NK-92 treated with Interleukin-12 subunit alpha and Interleukin-12 subunit beta, amount 100 ng/mL, for 24 hours (cell line): ENCODE measurements at places on chromosomes 5 and 9.

DNA sequence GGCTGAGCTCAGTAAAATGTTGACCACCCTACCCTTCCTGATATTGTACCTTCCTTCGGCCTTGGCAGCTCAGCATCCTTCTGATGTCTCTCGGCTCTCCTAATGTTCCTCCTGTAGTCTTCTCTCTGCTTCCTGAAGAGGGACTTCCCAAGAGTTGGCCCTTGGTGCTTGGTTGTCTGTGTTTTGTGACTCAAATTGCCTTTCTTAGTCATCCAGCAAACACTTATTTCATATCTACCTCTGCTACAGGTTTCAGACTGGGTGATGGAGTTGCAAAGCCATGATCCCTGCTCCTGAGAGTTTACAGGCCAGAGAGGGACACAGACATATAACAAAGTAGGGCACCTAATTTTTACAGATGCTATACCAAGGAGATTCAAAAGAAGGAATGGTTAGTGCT, 70.1 kb downstream of the SV2C start:
- no peak for DNase-seq

- no peak for DNase-seq
Measured at GRCh38 chr9:107548298-107549142, 59.0 kb upstream of the KLF4 start.

GRCh38 chr9:115264313-115264712, 146.4 kb upstream of the TNC start:
- no peak for DNase-seq

GRCh38 chr9:80867731-80868130, 821.6 kb downstream of the TLE1 start:
- DNase-seq: no peak

DNA sequence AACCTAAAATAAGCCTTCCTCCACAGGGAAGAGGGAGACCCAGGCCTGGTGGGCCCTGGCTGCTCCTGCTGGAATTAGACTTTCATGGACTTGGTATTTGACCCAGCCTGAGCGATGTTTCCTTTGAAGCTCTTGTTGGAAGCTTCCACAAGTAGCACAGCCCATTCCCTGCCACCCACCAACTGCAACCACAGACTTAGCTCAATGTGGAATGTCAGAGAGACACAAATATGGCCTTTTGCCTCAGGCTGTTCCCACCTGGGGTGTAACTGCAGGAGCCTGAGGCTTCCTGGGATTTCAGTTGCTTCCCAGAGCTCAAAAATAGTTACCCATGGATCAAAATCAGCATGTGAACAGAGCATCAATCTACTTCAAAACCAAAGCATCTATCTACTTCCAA, 70.3 kb upstream of the LHFPL2 start:
- DNase-seq: no peak

- DNase-seq: no peak
Measured at GRCh38 chr9:82498541-82499317, 510.2 kb downstream of the SPATA31D1 start.

DNA sequence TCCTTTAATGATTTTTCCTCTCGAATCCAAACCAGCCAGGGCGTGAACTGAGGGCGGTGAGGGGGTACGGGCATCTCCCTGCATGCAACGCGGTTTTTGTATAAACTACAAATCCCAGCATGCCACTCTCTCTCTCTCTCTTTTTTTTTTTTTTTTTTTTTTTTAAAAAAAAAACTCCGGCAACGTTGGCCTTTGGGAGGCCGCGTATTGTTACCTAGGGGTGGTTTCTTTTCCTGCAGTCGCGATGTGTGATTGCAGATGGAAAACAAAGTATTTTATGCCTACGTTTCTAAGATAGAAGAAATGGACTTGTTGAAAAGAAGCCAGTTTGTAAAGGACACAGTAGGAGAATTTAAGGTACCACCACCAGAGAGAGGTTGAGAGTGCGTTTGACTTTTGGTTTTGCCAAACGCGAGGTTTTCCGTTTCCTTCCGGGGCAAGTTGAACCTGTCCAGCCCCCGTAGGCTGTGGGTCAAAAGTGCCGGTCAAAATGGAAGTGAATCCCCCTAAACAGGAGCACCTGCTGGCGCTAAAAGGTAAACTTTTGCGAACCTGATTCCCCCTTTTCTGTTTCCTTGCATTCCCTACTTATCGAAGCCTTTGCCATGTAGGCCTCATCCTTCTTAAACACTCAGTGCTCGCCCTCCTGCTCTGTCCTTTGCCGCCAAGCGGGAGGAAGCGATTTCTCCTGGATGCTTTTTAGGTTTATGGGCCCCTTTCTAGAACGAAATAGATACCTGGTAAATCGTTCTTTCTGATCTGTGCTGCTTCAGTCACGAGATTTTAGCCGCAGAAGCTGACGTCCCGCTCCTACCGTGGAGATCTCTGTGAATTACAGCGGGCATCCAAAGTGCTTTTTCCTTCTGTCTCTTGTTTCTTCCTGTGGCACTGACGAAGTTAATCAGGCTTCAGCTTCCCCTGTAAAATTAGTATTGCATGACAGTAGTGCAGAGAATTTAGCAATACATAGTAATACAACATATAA, at the start of the genes SHLD3 and TRAPPC13:
Gene SHLD3, plus strand, starts transcription at position 457 of the 985 bp plus-strand sequence. CDS start 4,561 bp downstream, outside the sequence.
Gene TRAPPC13, plus strand, starts transcription at position 457 of the 985 bp plus-strand sequence. Its CDS starts 34 bp downstream, at position 491.
- DNase-seq: peak; percentile 83

DNA sequence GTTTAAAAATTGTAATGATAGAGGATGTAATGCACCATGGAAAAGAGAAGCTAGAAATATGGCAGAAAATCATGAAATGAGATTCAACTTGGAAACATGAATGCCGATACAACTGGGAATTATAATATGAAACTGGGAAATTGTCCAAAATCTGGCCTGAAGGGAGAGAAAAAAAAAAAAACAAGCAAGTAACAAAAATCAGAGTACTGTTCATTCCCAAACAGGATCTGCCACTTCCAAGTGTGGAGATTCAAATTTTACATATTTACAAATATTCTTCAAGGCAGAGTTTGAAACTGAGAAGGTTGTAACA, 56.6 kb upstream of the MOCS2 start:
- DNase-seq: no peak

GRCh38 chr9:106982636-106983035, 119.7 kb downstream of the ZNF462 start:
- no peak for DNase-seq

GRCh38 chr5:135343413-135343812, 55.6 kb downstream of the MACROH2A1 start:
- DNase-seq: no peak

- no peak for DNase-seq
Measured at GRCh38 chr9:136021872-136022681, 60.9 kb upstream of the UBAC1 start.

DNA sequence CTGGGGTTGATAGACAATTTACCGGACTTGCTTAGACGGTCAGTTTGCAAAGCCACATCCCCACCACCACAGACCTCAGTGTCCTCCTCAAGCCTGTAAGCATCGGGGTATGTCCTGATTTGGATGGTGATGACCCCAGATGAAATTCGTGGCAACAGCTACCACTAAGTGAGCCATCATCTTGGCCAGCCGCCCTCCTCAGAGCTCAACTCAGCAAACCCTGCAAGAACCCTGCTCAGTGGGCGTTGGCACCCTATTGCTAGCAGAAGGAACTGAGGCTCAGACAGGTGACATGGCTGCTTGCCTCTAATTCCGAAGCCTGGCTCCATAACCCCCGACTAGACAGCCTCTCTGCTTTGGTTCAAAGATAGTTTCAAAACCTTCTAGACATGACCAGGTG, 41.4 kb upstream of the BARHL1 start:
- no peak for DNase-seq

GRCh38 chr5:151495320-151495719, 47.9 kb downstream of the SLC36A1 start:
- no peak for DNase-seq

DNA sequence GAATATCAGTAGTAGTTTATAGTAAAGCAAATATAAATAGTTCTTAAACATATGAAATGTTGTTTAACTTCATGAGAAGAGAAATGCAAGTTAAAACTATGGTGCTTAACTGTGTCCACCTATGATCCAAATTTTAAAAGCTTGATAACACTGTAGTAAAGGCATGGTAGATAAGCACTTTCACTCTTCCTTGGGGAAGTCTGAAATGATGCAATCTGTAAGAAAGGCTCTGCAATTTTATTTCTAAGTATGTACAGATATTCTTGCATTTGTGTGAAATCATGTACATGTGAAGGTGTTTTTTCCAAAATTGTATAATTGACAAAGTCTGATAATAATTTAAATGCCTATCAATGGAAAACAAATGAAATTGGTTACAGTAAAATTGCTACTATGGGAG, 66.9 kb downstream of the SYK start:
- DNase-seq: no peak

DNA sequence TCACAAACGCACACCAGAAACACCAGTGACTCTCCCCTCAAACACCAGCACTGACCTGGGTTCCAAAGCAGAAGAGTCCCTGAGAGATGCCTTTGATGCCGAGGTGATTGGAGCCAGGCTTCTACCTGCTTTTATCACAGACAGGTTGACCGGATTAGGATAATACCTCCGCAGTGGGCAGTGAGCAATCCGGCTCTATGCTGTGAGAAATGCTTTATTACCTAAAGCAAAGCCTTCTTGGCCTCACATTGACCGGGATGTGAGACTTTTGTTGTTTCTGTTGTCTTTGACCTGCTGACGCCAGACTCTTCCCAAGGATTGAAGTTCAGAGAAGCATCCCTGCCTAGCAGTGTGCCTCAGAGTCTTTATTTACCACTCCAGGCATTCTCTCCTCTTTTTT, 320.3 kb upstream of the CLINT1 start:
- DNase-seq: no peak

DNA sequence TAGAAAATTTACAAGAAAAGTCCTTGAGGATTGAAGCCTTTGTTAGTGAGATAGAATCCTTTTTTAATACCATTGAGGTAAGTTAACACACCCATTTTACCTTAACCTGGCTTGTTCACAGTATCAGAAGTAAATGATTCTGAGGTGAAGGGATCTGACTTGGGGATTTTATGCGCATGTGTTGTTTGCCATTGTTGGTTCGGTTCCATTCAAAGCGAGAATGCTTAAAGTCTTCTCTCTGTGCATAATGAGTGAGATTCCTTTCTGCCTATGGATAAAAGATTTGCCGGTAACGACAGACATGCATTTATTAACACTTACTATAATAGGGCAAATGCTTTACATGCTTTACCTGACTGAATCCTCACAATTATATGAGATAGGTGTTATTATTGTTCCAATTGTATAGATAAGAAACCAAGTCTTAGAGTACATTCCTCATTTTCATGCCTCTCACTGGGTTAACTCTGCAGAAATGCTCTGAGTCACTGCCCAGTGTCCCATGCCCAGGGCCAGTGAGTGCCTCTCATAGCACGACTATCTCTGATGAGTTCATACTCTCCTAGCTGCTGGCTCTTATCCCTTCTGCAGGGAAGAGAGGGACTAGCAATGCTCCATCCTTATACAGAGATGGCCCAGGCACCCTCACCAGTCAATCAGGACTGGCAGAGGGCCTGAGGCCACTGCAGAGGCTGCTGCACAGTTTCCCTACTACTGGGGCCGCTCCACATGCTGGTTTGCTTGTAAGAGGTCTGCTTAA, 54.4 kb downstream of the CMYA5 start:
- no peak for DNase-seq

DNA sequence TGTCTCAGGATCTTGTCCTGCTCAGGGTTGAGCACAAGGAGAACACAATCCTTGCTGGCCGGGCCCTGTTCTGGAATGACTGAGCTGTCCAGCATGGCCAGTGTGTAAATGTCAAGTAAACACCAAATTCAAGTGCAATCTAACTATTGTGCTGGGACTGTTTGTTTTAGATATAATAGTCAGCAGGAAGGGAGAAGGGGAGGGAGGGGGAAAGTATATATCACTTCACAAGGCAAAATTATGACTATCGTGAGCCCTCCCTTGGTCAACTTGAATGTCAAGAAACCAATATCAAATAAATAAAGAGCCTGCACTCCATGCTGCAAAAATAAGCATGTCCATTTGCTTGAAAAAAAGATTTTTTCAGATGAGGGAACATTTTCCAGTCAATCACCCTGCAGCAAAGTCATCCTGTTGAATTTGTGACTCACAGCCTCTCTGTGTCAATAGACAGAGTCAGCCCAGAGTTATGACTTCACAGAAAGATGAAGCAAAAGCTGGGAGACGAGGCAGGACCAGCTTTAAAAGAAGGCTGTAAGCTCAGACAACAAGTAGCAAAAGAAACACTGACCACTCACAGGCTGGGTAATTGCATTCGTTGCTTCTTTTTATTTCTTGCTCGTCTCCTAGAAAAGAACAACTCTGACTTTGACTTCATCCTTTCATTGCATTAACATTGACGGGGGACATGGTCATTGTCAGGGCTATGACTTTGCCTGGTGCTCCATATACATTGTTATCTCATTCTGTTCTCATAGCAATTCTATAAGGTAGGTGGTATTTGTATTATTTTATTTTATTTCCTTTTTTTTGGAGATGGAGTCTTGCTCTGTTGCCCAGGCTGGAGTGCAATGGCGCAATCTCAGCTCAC, 15.3 kb upstream of the KLF4 start:
- DNase-seq: no peak

- DNase-seq: no peak
Measured at GRCh38 chr5:178668579-178668978, 41.7 kb upstream of the CLK4 start.

DNA sequence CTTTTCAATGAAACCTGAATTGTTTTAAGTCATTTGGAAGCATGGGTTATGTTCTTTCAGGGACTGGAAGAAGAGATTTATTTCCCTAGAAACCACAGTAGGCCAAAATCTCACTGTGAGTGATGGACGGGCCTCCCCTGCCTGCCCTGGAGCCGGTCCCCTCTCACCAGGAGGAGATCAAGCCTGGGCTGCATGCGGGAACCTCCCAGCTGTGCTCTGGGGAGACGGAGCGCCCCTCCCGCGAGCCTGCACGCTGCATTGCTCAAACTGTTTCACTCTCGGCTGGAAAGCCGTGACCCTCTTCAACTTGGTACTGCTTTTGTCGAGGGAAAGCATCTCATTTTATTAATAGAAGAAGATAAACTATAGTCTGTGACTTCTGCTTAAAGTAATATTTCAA, 85.4 kb downstream of the IRX2 start:
- DNase-seq: no peak

DNA sequence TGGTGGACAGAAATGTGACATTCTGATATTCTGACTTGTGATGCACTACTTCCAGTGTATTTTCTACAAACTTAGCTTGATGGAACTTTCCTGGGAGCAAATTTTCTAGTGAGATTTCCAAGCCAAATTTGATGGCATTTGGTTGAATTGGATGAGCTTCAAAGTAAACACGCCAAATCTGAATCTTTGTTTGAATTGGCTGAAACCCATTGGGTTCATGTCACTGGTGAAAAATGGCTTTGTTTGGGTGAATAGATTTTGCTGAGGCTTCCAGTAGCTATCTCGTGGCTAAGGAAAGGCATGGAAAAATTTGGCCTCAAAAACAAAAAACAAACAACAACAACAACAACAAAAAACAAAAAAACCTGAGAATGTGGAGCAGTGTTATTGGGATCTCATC, 271.1 kb upstream of the RPS23 start:
- no peak for DNase-seq
